Natural killer cell treated with Interleukin-12 subunit alpha and Interleukin-12 subunit beta and Interleukin-15 and Interleukin-18, amount 100 ng/mL, for 72 hours (primary cell): ENCODE measurements at places on chromosomes 7 and 10. TPM values are rescaled to one million over a fixed set of nuclear protein-coding genes. Genes with fewer than 3 reads are reported as not detected.

The HKDC1 gene
- not detected for total RNA-seq

- no peaks in the 10 kb centered on the region for H3K36me3 ChIP-seq
- peaks cover 46% of the 10 kb centered on the region for H3K27me3 ChIP-seq
- no peak within 1 kb of the TSS for H3K27ac ChIP-seq
- no peak for DNase-seq
- no peak within 1 kb of the TSS for H3K4me3 ChIP-seq
- H3K4me1 ChIP-seq = peaks cover 6% of the 10 kb centered on the region
Measured at GRCh38 chr10:93757801-93758507, at the start of gene LGI1. Gene LGI1 (plus strand): TSS chr10:93757936. CDS start chr10:93758145, 209 bp downstream.

- no peaks in the 10 kb centered on the region for H3K27me3 ChIP-seq
Measured at GRCh38 chr10:89367529-89367928, 10.3 kb upstream of the IFIT1B start.

DNA sequence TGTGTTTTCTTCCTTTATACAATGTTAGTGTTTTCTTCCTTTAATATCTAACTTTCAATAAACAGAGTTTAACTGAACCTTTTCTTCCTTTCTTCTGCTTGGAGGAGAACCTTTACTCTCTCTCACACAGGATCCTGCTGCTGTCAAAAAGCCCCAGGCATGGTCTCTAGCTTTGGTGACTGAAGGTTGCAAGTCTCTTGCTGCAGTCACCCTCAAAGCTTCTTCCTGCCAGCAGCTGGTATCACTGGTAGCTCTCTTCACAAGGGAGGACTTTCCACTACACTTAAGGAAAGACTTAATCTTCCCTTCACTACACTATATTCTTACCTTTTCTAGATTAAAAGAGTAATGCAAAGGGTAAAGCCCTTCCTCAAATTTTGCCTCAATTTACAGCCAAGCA is 153.4 kb downstream of the SGMS1 start:
- no peaks in the 10 kb centered on the region for H3K27me3 ChIP-seq
- peaks cover 51% of the 10 kb centered on the region for H3K4me1 ChIP-seq
- peak overlapping the region; percentile 24 for H3K4me3 ChIP-seq
- H3K36me3 ChIP-seq = no peaks in the 10 kb centered on the region
- peak overlapping the region; percentile 15 for H3K27ac ChIP-seq
- DNase-seq = no peak

DNA sequence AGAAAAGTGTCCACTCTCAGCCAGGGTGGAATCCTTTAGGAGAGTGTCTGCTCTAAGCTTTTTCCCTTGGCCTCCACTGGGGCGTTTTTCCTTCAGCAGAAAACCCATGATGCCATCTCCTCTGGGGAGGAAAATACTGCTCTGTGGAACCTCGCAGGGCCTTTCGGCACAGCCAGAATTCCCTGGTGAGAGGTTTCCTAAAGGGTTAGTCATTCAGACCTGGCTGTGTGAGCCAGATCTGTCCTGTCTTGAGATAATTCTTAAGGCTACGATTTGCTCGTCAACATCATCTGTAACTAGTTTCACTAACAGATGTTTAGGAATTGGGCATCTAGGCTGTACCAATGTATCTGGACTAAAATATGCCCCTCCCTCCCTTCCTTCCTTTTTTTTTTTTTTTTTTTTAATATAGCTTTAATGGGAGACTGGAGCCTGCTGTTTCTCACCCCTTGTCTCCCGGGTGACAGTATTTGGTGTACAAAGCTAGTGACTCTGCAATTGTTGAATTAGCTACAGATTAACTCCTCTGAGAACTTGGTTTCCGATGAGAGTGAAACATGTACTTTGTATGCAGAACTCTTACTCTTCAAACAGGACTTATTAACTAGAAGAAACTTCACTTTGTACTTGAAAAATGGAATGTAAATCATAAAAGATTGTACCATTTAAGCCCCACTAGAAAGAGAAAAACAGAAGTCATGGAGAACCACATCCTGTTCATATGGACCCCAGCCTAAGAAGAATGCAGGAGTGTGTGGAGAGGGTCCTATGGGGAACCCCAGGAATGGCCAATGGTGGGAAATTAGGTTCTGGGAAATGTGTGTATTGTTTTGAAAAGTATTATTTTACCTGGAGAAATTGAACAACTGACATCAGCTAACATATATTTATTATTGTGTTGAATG is 230.9 kb downstream of the CAMK1D start:
- H3K27ac ChIP-seq = no peak overlapping the region
- no peaks in the 10 kb centered on the region for H3K27me3 ChIP-seq
- no peak overlapping the region for H3K4me3 ChIP-seq
- H3K4me1 ChIP-seq = peaks cover 27% of the 10 kb centered on the region
- no peak for DNase-seq

DNA sequence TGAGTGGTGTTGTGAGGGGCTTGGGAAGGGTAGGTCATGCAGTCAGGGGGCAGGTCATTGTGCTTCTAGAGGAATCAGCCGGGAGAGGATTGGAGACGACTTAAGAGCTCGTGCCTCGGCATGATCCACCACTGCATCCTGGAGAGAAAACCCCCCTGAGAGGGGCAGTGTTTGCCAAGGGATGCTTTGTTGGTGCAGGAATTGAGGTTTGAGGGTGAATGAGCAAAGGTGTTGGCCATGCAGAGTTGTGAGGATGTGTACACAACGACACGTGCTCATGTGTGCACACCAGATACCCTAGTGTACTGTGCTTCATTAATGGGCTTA is 85.6 kb upstream of the ANLN start:
- H3K4me1 ChIP-seq = no peaks in the 10 kb centered on the region
- DNase-seq = no peak
- H3K36me3 ChIP-seq = no peaks in the 10 kb centered on the region
- H3K4me3 ChIP-seq = no peak overlapping the region

DNA sequence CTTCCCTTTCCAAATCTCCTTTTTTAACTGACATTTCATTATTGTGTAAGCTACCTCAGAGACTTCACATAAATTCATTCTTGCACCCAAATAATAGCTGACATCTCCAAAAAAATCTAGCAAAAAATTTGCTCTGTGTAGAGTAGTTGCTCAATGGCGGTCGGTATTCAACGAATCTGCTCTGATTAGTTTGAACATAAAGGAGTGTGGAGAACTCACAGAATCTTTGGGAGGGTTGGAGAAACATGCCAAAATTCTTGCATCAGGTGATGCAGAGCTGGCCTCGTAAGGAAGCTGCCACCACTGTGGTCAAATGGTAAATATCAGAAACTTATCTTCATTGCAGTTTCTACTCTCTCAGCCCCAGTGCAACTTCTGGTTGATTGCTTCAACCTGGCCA is 201.2 kb upstream of the MDFIC start:
- H3K4me1 ChIP-seq = peaks cover 4% of the 10 kb centered on the region
- H3K27ac ChIP-seq = no peak overlapping the region
- H3K4me3 ChIP-seq = no peak overlapping the region
- DNase-seq = no peak
- H3K36me3 ChIP-seq = no peaks in the 10 kb centered on the region

The VWA2 gene
- not detected for total RNA-seq

DNA sequence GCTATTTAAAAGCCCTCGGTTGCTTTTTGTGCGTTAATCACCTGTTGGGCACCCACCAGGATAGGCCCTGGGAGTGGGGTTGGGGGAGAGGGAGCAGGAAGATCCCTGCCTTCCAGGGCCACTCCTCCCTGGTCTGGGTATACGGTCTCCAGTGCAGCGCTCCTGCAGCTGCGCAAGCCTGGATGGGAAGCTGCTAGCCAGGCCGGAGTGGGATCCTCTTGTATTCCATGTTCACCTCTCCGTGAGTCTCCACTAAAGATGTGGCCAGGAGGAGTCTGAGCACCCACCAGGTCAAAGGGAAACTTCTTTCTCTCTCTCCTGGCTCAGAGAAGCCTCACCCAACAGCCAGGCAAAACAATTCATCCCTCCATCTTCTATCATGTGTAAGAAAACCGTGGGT is 78.8 kb upstream of the ANLN start:
- no peaks in the 10 kb centered on the region for H3K36me3 ChIP-seq
- no peaks in the 10 kb centered on the region for H3K27me3 ChIP-seq

GRCh38 chr10:58588673-58589265 is 76.1 kb downstream of the BICC1 start:
- H3K27ac ChIP-seq = no peak overlapping the region
- H3K27me3 ChIP-seq = no peaks in the 10 kb centered on the region
- H3K4me3 ChIP-seq = no peak overlapping the region

GRCh38 chr10:131726076-131726880 is 174.5 kb upstream of the PPP2R2D start:
- H3K27me3 ChIP-seq = peaks cover 18% of the 10 kb centered on the region
- H3K27ac ChIP-seq = no peak overlapping the region
- H3K4me3 ChIP-seq = no peak overlapping the region
- H3K4me1 ChIP-seq = peaks cover 8% of the 10 kb centered on the region
- no peaks in the 10 kb centered on the region for H3K36me3 ChIP-seq

DNA sequence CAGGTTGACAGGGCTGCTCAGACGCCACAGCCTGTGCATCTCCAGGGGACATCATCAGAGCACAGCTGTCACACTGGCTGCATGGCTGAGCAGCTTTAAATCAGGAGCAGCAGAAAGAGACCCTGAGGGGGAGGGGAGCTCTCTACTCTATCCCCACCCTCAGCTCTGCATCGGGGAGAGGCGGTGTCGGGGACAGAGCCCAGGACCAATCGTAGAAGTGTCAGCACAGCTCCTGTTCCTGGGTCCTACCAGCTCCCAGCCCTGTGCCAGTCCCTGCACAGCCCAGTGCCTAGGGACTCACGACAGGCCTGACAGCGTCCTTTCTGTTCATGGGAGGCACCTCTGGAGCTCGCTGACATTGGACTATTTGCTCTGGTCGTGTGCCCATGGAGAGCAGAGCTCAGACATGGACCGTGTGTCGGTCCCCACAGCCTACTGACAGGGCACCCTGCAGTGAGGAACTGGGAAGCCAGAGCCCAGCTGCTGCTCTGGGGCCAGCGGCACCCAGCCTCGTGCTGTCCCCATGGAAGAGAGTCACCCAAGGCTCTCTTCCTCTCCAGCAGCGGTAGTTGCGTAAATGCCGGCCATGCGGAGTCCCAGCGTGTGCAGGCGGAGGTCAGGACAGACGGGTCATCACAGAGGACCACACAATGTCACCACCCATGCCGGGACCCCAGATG is 20.4 kb upstream of the ANTXRL start:
- H3K4me1 ChIP-seq = peaks cover 4% of the 10 kb centered on the region
- DNase-seq = no peak
- H3K4me3 ChIP-seq = no peak overlapping the region
- H3K27ac ChIP-seq = no peak overlapping the region

The TMEM130 gene
- total RNA-seq = not detected

DNA sequence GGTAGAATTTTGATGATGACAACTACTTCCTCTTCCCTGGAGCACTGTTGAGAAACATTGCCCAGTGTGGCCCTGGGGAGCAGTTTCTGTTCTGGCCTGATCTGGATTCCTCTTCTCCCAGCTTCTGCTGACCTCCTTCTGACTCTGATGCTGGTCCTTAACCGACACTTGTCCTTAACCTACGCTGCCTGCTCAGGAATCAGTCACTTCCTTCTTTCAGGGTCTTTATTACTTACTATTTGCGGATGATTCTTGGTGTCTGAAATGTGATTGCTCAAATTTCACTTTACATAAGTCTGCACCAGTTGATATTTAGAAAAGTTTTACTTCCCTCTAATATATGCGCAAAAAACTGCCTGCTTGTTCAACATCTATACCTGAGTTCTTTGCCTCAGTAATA is 164.1 kb downstream of the PTEN start:
- H3K27me3 ChIP-seq = no peaks in the 10 kb centered on the region
- H3K4me3 ChIP-seq = no peak overlapping the region
- H3K4me1 ChIP-seq = peaks cover 28% of the 10 kb centered on the region
- no peak for DNase-seq
- H3K27ac ChIP-seq = peak overlapping the region; percentile 53

DNA sequence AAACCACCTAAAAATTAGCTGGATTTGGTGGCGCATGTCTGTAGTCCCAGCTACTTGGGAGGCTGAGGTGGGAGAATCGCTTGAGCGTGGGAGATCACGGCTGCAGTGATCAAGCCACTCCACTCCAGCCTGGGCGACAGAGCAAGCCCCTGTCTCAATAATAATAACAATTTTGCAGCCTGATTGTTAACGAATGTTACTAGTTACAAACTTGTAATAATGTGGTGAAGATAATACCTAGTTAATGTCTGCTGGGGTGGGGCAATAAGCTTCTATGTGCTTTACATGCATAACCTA is 1.2 kb upstream of the ATAD1 start:
- no peaks in the 10 kb centered on the region for H3K36me3 ChIP-seq
- H3K27me3 ChIP-seq = no peaks in the 10 kb centered on the region
- no peak for DNase-seq
- H3K4me3 ChIP-seq = no peak overlapping the region
- H3K4me1 ChIP-seq = peaks cover 39% of the 10 kb centered on the region

DNA sequence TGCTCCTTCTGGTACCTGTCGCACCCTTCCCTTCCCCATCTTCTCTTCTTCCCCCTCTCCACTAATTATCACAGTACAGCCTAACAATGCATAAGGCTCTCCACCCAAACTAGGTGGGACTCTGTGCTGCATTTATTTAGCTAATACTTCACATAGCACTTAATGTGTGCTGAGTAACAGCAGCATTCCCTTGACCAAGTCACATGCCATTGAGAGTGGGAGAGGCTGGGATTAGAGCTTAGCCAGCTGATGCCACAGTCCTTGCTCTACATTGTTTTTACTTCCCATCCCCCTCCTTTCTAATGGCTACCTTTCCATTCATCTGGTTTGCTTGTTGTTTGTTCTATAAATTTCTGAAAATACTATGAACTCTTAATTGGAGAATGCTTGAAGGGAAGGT is 426.9 kb downstream of the LRMDA start:
- H3K4me1 ChIP-seq = no peaks in the 10 kb centered on the region
- H3K4me3 ChIP-seq = no peak overlapping the region
- H3K27ac ChIP-seq = no peak overlapping the region
- H3K27me3 ChIP-seq = no peaks in the 10 kb centered on the region
- no peak for DNase-seq
- H3K36me3 ChIP-seq = no peaks in the 10 kb centered on the region

GRCh38 chr10:125273023-125273422 is 112.7 kb upstream of the CTBP2 start:
- peaks cover 34% of the 10 kb centered on the region for H3K27me3 ChIP-seq
- no peak overlapping the region for H3K4me3 ChIP-seq
- H3K36me3 ChIP-seq = peaks cover 6% of the 10 kb centered on the region
- no peak for DNase-seq
- no peaks in the 10 kb centered on the region for H3K4me1 ChIP-seq

GRCh38 chr7:120505770-120506169 is 232.8 kb downstream of the KCND2 start:
- no peak overlapping the region for H3K4me3 ChIP-seq
- no peaks in the 10 kb centered on the region for H3K4me1 ChIP-seq
- no peaks in the 10 kb centered on the region for H3K36me3 ChIP-seq
- no peak for DNase-seq

GRCh38 chr10:6045878-6046772 is 16.0 kb downstream of the IL2RA start:
- peaks cover 49% of the 10 kb centered on the region for H3K36me3 ChIP-seq
- no peak for DNase-seq
- peak overlapping the region; percentile 97 for H3K27ac ChIP-seq
- H3K4me3 ChIP-seq = peak overlapping the region; percentile 89
- no peaks in the 10 kb centered on the region for H3K27me3 ChIP-seq
